HepG2 (cell line): ENCODE measurements at places on chromosomes 5 and 9. TPM values are rescaled to one million over a fixed set of nuclear protein-coding genes. Genes with fewer than 3 reads are reported as not detected.

The TAF11L10 gene
- total RNA-seq = not detected in 2 replicates

GRCh38 chr9:75289332-75289731 is 201.0 kb downstream of the OSTF1 start:
- no peak for DNase-seq
- no peak overlapping the region for H3K27ac ChIP-seq
- H3K4me1 ChIP-seq = no peaks in the 10 kb centered on the region
- H3K27me3 ChIP-seq = no peaks in the 10 kb centered on the region
- no peak overlapping the region for H3K4me3 ChIP-seq
- no peaks in the 10 kb centered on the region for H3K36me3 ChIP-seq

GRCh38 chr5:128258372-128258771 is 174.8 kb downstream of the SLC12A2 start:
- H3K27ac ChIP-seq = no peak overlapping the region
- H3K4me3 ChIP-seq = no peak overlapping the region
- no peaks in the 10 kb centered on the region; the same call in 2 of the 3 replicates for H3K27me3 ChIP-seq
- no peaks in the 10 kb centered on the region for H3K36me3 ChIP-seq
- no peak for DNase-seq

- H3K27me3 ChIP-seq = no peaks in the 10 kb centered on the region
- H3K4me3 ChIP-seq = no peak overlapping the region
Measured at GRCh38 chr9:87445646-87446045, 52.0 kb upstream of the DAPK1 start.

DNA sequence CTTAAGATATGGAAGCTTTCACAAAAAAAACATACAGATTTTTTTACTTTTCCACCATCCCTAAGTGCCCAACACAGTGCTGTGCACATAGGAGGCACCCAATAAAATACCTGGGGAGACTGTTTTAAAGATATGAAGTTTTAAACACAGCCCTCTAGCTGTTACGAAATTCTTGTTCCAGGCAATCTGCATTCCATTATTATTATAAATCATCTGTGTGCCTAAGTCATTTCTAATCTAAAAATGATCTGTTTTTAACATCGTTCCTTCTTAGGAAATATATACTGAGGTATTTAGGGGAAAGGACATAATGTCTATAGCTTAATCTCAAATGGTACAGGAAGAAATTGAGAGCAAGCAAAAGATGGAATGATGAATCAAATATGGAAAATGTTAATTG is 32.7 kb upstream of the ISCA1 start:
- peaks cover 39% of the 10 kb centered on the region for H3K36me3 ChIP-seq
- no peak overlapping the region for H3K4me3 ChIP-seq
- H3K27ac ChIP-seq = no peak overlapping the region
- DNase-seq = no peak
- no peaks in the 10 kb centered on the region for H3K27me3 ChIP-seq
- no peaks in the 10 kb centered on the region for H3K4me1 ChIP-seq

GRCh38 chr5:171336521-171337209 is 27.6 kb downstream of the TLX3 start:
- peaks cover 2% of the 10 kb centered on the region for H3K27me3 ChIP-seq
- H3K27ac ChIP-seq = no peak overlapping the region
- no peaks in the 10 kb centered on the region for H3K36me3 ChIP-seq
- H3K4me1 ChIP-seq = no peaks in the 10 kb centered on the region

DNA sequence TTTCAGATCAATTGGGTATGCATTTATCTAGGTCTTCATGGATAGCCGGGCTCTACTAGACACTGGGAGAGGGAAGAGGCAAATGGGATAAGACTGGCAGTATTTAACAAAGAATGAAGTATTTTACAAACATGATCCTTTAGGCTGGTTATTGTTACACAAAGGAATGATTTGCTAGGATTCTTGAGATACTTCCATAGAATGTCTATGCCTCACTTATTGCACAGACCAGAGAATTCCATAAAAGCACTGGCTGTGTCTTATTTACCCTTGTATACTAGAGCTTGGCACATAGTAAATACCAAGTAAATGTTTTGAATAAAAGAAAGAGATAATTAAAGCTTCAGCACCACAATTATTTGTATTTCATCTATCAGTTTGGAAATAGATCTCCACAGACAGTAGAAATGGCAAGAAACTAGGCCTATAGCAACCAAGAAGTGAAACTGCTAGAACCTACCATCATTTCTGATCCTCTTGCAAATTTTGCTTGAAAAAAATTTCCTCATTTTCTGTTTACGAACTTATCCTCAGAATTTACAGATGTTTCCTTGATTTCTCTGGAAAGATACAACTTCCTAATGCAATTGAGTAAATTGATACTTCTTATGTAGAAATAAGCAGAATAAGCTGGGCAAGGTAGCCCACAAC is 3.8 kb downstream of the PDCD1LG2 start:
- H3K27ac ChIP-seq = no peak overlapping the region
- H3K4me1 ChIP-seq = no peaks in the 10 kb centered on the region
- no peaks in the 10 kb centered on the region for H3K27me3 ChIP-seq
- no peak overlapping the region for H3K4me3 ChIP-seq
- H3K36me3 ChIP-seq = no peaks in the 10 kb centered on the region

- H3K27ac ChIP-seq = no peak overlapping the region
- no peak for DNase-seq
- H3K4me1 ChIP-seq = peaks cover 7% of the 10 kb centered on the region
- H3K27me3 ChIP-seq = no peaks in the 10 kb centered on the region
- no peak overlapping the region for H3K4me3 ChIP-seq
Measured at GRCh38 chr5:81345411-81346003, 44.1 kb downstream of the ZCCHC9 start.

- H3K4me3 ChIP-seq = no peak overlapping the region
- H3K27me3 ChIP-seq = no peaks in the 10 kb centered on the region
- no peaks in the 10 kb centered on the region for H3K4me1 ChIP-seq
- H3K27ac ChIP-seq = no peak overlapping the region
Measured at GRCh38 chr9:116096046-116096445, 57.5 kb upstream of the PAPPA start.
